ENCODE measurements at places on chromosomes 13 and 19.

DNA sequence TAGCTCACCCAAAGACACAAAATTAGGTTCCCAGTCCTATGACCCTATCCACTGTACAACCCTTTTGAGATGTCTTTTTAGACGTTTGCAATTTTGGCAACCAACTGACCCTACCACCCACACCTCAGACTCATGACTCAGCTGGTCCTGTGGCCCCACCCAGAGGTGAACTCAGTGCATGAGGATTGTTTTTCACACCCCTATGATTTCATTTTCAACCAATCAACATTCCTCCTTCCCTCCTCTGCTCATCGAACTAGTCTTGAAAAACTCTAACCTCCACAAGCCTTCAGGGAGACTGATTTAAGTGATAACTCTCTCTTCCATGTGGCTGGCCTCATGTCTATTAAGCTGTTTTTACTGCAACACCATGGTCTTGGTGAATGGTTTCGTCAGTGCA lies 350.7 kb downstream of the UQCRFS1 start:
- no peak for DNase-seq

DNA sequence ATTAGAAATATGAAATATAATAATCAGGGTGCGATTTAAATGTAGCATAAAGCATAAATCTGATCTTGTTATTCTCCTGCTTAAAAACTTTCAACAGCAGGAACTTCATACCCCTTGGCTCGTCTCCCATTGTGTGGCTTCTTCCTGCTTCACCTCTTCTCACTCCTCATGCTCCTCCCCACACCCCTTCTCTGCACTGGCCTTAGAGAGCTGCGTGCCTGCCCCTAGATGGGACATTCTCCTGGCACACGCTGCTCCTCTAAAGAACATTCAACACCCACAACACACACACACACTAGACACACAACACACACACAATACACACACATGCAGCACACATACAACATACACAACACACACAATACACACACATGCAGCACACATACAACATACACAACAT lies 104.6 kb upstream of the RAP2A start:
- no peak for DNase-seq

DNA sequence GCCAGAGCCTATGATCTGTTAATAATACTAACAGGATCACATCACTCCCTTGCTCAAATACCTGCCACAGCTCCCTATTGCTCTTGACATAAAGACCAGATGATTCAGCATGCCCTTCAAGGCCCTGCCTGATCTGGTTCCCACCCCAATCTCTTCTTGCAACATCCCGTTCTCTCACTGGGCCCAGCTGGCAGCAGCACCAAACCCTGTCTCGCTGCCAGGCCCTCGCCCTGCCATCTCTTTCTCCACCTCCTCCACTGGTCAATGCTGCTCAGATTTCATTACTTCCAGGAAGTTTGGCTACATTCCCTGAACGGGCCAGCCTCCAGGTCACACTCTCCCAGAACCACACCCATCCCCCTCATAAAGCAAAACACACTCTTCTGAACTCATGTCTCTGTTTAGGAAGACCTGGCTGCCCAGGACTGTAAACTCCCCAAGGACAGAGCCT lies 8.6 kb upstream of the BCAT2 start:
- no peak for DNase-seq

DNA sequence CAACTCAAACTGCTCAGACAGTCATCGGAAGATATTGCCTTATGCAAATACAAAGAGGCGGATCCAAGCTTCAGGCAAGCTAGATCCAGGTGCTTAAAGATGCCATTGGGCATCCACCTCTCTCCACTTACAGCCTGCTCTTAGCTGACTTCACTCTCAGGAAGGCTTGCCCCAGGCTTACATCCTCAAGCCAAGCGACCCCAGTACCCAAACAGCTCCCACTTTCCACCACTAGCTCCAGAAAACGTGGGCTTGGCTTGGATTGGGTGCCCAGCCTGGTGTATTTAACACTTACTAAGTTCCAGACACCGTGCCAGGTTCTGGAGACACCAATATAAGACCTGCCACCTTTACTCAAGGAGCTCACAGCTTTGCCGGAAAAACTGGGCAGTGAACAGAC lies 142.1 kb upstream of the VSTM2B start:
- DNase-seq = no peak

- no peak for DNase-seq
Measured at GRCh38 chr13:113609616-113610015, 25.1 kb downstream of the TFDP1 start.

- no peak for DNase-seq
Measured at GRCh38 chr13:105630431-105630830, 905.0 kb downstream of the EFNB2 start.

- no peak for DNase-seq
Measured at GRCh38 chr19:2207991-2208860, 27.9 kb downstream of the PLEKHJ1 start.

DNA sequence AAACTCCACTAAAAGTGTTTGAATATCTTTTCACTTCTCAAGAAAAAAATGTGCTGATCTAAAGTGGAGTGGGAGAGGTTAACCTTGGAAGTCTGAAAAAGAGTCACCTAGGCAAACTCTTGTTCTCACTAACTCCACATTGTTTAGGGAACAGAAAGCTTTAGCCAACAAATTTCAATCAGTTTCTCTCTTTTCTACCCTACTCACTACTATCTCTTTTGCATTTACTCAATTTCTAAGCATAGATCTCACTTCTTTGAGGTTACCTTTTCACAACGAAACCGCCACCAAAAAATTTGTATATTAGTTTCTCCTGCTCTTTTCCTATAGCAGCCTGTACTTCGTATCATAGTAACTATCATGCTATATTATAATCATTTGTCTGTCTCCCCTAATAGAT lies 6.3 kb downstream of the NHLRC3 start:
- no peak for DNase-seq

DNA sequence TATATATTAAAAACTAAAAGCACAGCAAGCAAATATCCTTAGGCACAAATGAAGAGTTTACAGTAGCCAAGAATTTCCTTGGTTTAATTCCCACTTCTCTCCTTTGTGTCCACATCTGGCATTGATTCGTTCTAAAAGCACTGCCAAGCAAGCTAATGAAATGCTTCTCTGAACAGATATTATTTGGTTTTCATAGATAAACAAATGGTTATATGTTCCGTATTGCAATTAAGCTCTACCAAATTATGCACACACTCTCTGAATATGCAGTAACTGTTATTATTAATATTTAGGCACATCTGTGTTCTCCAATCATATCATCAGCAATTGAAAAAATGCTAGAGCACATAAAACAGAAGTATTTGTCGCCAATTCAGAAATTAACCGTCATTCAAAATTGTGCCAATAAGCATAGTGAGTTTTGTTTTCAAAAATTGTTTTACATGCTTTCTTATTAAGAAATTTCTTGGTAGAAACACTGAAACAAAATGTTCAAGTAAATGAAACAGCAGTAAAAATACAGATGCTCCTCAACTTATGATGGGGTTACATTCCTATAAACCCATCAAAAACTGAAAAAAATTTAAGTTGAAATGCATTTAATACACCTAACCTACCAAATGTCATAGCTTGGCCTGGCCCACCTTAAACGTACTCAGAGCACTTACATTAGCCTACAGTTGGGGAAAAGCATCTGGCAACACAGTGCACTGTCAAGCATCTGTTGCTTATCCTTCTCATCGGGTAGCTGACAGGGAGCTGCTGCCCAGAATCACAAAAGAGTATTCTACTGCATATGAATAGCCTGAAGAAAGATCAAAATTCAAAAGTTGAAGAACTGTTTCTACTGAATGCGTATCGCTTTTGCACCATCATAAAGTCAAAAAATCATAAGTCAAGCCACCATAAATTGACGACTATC lies 2134.7 kb downstream of the PCDH9 start:
- no peak for DNase-seq

DNA sequence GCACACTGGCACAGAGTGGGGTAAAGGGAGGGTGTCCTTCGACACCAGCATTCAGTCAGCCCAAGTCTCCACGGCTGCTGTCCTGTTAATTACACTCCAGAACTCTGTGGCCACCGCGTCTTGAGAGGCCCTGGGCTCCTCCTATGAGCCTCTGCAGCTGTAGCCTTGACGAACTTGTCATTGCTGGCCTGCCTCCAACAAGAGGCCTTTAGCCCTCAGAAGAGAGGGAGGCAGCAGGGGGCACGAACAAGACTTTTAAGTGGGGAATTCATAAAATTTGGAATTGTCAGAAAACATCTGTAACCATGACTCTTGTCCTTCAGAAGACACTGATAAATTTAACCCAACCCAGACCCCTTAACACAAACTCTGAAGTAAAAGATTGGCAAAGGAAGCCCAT lies 241.9 kb downstream of the UQCRFS1 start:
- no peak for DNase-seq

GRCh38 chr19:21098291-21098690 lies 16.3 kb downstream of the ZNF714 start:
- DNase-seq = no peak

GRCh38 chr19:49594157-49594992 lies 3.4 kb downstream of the PRR12 start:
- no peak for DNase-seq

GRCh38 chr19:9309974-9310446 lies 372 bp upstream of the ZNF699 start:
- DNase-seq = no peak

- DNase-seq = no peak
Measured at GRCh38 chr19:18507727-18508440, 14.0 kb downstream of the ELL start.

GRCh38 chr19:54731191-54731590 lies 6.9 kb downstream of the KIR3DL3 start:
- no peak for DNase-seq

- no peak for DNase-seq
Measured at GRCh38 chr19:45824041-45824471, 8.9 kb upstream of the RSPH6A start.

DNA sequence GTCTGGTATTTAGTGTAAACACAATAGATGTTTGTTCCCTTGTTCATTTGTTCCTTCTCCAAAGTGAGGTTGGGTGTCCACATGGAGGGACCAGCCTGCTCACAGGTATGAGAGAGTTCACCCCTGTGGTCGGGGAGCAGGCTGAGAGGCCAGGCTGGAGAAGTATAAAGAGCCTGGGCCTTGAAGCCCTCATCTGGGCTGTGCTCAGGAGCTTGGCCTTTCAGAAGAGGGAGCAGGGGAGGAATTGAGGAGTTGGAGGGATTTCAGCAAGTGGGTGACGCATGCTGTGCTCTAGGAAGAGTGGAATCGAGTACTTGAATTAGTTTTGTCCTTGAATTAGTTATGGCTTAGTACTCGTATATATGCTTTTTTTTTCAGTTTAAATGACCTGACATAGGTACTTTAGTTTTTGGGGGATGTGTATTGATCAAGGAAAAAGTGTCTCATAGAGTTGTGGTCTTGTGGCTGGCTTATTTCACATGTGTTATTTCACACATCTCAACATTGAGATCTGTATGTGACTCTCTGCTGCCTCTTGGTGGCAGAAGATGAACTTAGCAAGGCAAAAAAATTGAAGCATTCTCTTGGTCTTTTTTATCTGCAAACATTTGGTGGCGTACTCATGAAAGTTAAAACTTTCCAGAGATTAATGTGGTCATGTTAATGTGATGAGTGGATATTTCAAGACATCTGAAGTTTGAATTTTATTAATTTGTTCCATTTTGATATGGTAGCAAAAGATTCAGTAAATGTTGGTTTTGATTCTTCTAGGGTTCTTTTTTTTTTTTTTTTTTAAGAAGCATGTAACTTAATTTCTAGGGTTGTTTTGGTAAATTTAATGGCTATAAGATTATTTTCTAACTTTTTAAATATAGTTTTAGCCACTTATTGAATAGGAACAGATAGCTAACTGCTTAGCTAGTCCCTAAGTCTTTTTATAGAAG lies 54.3 kb downstream of the SLAIN1 start:
- peak; percentile 46 for DNase-seq

DNA sequence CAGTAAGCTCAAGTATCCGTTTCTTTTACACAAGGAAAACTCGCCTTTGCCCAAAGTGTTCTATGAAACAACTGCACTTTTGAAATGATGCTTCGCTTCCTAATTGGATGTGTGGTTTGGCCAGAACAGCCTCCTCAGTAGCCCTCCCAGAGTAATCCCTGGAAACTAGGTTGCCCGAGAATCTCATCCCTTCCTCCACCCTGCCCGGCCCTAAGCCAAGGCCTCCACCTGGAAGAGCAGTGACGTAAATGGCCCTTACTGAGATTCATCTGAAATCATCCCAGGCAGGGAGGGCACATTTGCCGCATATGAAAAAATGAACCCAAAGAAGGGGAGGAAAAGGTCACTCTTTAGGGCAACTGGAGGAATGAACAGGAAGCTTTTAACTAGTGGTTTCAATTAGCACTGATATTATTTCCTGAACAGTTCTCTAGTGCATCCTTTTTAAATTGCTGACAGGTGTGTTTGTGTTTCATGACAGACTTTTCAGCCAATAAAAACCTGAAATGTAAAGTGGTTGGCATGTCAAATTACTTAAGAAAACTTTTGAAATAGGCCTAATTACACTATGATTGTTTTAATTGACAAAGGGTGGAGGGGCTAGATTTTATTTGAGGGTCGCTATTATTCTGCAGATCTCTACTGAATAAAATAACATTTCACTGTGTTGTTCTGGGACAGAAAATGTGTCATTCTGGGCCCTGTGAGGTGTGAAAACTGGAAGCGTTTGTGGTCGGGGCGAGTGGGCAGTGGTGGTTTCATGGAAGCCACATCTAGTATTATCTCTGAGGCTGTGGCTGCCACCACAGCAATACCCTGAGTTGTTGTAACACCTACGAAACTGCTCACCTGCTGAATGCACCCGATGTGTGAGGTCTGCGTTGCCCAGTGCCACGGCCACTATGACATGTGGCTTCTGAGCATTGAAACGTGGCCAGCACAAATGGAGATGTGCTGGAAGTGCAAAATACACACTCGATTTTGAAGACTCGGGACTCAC lies 112.1 kb downstream of the ZIC5 start:
- no peak for DNase-seq

GRCh38 chr19:4594201-4594600 lies 34.7 kb upstream of the SEMA6B start:
- DNase-seq = no peak

GRCh38 chr13:38914070-38914469 lies 76.6 kb downstream of the STOML3 start:
- no peak for DNase-seq

- DNase-seq = no peak
Measured at GRCh38 chr19:20928371-20928770, 5.3 kb downstream of the ZNF85 start.

- DNase-seq = no peak
Measured at GRCh38 chr13:32259116-32259515, 56.0 kb downstream of the ZAR1L start.
